Fibroblast of upper back skin (primary cell): ENCODE measurements at places on chromosomes 13 and 19.

GRCh38 chr13:41426047-41426446 is 31.3 kb upstream of the RGCC start:
- no peak for DNase-seq

GRCh38 chr13:113040597-113041292 is 64.8 kb upstream of the F7 start:
- DNase-seq: no peak

GRCh38 chr19:56132316-56132822 is 8.7 kb upstream of the ZNF444 start:
- peak; percentile 62 for DNase-seq

GRCh38 chr19:19319732-19320360 is 463 bp downstream of the SUGP1 start:
- no peak for DNase-seq

DNA sequence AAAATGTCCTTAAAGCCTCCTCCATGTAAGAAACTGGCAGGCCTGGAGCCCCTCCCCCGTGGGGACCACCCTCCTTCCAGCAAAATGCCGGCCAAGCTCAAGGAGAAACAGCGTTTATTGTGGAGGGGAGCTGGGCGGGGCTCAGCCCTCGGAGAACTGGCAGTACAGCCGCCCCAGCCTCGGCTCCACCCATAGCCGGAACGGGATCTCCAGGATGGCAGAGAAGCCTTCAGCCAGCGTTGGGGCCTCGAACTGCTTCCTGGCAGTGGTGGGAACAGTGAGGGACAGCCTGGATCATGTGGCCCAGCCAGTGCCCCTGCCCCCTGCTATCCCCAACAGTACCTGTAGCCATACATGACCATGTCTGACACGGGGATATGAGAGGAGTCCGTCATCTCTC is 6.3 kb downstream of the PNKP start:
- no peak for DNase-seq

DNA sequence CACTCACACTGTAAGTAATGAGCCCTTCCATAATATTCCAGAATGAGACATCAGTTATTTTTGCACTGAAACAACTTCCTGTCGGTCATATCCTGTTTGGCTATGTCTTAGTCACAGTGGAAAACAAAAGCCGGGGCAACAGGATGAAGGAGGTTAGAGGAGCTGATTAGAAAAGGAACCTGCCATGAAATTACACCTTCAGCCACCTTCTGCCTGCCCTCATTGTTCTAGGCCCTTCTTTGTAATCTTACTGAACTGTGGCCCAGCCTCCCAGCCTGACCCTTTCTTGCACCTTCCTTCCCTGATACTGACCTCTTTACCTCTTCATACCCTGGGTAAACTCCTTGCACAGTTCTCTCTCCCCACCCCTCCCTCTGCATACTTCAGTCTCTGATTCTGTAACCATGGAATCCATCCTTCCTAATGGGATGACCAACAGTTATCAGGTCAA is 67.3 kb downstream of the DOCK9 start:
- DNase-seq: peak; percentile 52

DNA sequence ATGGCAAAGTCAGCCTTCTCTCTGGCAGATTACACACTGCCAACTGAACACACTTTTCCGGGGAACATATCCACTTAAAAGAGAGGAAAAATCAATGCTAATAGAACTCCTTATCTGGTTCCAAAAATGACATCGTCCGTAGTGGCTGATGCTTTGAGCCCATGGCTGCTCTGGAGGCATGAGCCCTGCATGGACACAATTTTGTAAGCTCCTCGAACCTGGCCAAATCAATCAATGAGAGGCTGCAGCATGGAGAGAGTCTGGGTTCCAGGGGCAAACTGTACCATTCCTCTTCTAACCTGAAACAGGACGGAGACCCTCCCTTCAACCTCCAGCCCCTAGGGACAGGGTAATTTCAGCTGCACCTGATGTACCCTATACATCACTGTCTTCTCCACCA is 21.0 kb upstream of the TSHZ3 start:
- no peak for DNase-seq
